Activated T-cell treated with anti-CD3 and anti-CD28 coated beads, Interleukin-2, amount 50 U/mL, for 4 hours (primary cell): ENCODE measurements at places on chromosomes 5 and 9.

DNA sequence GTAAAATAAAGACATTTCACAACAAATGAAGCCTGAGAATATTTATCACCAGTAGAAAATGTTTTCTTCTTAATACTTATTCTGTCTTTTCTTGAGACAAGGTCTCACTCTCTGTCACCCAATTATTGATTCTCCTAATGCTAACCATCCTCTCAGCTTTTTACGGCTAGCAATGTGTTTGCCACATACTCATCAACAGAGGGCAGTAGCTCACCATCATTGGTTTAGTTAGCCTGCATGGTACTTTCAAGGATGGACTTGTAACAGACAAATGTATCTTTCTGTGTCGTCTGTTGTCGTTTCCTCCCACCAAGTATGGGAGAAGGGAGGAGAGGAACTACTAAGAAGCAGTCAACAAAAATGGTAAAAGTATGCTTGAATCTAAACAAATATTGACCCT is 5.9 kb upstream of the ACO1 start:
- DNase-seq: peak; percentile 11

GRCh38 chr5:93611976-93612854 is 29.2 kb downstream of the NR2F1 start:
- DNase-seq: no peak

DNA sequence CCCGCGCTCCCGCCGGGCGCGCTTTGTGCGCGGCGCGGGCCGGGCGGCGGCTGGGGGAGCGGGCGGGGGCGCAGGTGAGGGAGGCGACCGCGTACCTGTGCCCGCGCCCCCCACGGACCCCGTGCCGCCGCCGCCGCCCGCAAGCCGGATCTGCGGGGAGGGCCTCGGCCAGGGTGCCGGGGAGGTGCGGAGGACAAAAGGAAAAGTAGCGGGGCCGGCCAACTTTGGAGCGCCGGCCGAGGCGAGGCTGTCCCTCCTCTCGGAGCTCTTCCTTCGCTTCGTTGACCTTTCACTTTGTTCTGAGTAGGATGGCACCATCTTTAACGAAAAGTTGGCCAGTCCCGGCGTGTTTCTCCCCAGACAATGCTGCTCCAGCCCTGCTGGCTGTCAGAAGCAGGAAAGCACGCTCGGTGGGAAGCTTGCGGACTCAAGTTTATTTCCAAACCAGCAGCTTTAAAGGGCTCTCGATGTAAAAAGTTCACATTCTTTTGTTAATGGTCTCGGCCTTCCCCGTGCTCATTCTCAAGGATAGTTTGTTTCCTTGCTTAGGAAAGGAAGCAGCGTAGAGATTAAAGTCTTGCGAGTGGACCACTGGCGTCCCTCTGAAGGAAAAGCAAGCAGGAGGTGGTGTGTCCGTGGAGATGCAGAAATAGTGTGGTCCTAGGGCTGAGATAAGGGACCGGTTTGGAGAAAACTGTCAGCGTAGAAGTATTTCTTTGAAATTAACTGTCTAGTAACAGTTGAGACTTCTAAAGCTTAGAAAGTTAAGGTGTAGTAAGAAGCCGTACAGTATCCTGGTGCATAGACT is 639 bp downstream of the EHMT1 start:
- no peak for DNase-seq

DNA sequence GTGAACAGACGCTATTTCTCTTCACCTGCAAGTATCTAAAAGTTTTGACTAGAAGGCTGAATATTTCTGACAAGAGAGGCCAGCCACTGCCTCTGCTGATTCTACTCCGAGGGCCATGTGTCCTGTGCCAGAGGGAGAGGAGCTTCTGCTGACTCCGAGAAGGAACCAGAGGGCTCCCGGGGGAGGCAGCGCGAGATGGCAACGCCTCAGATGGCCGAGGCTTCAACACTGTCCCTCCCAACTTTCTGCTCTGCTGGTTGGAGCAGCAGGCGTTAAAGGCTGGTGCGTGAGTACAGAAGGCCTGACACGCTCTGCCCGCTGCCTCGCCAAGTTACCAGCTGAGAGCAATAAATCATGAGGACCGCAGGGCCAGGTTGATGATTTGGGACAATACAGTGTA is 178.8 kb downstream of the GAPVD1 start:
- DNase-seq: no peak

DNA sequence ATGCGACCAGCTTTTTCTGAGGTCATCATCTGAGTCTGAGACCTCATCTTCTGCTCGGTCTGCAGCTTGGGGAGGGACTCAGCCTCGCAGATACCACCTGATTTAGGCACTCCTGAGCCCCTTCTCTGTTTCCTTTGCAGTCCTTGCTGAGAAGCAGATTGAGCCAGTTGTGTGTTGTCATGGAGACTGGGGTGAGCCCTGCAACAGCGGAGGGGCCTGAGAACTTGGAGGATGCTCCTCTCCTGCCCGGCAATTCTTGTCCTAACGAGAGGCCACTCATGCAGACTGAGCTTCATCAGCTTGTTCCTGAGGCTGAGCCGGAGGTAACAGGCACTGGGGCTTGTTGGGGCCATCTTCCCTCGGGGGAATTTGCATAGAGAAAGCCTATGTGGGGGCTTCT is 19.2 kb downstream of the TEX53 start:
- DNase-seq: no peak

- no peak for DNase-seq
Observed at GRCh38 chr5:111720333-111720890, 36.6 kb downstream of the NREP start.

DNA sequence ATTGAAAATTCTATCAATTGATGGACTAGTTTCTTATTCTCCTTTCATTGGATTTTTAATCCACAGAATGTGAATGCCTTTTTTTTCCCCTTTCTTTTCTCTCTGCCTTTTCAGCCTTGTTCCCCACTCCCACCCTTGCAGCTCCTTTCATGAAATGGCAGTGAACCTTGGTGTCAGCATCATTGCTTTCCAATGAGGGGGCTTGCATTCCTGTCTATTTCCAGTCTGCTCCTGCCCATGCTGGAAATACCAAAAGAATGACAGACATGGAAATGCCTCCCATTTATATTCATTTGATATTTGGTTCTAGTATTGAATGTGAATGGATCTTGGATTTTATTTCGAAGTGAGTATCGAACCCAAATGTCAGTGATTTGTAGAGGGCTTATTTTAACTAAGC is 162.7 kb upstream of the SGCD start:
- no peak for DNase-seq

DNA sequence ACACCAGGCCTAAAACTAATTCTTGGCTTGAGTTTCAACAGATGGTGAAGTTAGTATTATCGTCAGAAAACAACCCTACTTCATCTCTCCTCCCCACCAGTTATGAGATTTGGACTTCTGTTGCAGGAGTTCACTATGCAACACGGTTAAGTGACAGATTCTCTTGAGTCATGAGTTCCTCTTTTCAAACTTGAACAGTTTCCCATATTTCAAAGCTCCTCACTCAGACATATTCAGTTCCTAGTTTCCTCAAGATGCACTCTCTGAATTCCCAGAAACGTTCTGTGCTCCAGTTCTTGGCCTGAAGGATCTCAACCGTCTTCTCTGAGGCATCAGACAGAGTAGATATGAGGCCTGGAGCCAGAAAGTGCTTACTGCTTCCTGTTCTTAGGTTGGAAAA is 7.3 kb upstream of the PTGER4 start:
- DNase-seq: no peak

- peak; percentile 49 for DNase-seq
Observed at GRCh38 chr5:1105350-1106265, 6.3 kb downstream of the SLC12A7 start.

DNA sequence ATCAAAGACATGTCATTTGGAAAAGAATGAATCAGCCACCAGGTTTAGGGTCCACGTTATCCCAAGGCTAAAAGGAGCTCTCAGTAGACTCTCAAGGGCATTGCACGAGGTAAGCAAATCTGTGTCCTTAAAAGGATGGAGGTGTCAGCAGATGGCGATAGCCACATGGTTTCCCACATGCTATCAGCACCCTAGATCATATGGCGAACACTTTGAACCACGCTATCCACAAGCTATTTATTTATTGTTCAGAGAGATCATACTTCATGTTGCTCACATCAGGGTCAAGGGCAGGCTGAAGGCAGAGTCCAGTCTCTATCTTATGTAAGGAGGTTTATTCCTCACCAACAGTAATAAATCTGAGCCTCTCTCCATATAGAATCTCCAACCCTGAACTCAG is 43.7 kb downstream of the CDH6 start:
- DNase-seq: no peak

- no peak for DNase-seq
Observed at GRCh38 chr5:132008163-132008473, 3.3 kb downstream of the ACSL6 start.

DNA sequence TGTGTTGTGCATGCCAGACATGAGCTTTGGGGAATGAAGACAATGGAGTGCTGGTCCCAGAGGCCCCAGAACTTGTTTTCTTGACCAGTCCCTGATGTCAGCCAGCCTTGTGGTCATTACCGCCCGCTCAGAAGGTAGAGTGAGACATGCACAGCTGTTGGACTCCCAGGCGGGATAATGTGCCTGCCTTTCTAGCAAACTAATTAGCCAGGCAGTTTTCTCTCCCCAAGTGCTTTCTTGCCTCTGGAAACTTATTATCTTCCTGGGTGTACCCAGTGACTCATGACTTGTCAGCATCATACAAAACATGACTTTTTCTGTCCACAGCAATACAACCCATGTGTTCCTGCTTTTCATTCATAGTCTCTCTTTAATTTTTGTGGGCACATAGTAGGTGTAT is 131.1 kb downstream of the RMI1 start:
- DNase-seq: no peak

DNA sequence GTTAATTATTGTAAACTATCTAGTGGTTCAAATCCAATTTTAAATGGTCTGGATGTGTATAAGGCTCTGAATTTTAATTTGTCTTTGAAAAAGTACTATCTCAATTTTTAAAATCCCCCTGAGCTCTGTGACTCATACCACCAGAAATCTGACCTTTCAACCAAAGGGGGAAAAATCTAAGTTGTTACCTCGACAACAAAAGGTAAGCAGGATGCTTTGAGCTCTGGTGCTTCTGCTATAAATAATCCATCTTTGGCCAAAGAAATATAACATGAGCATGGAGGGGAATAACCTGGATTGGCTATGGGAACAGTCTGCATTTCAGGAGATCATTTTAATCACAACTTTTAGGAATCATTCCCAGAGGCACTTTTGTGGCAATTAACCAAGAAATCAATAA is 76.3 kb upstream of the PCSK1 start:
- DNase-seq: no peak

DNA sequence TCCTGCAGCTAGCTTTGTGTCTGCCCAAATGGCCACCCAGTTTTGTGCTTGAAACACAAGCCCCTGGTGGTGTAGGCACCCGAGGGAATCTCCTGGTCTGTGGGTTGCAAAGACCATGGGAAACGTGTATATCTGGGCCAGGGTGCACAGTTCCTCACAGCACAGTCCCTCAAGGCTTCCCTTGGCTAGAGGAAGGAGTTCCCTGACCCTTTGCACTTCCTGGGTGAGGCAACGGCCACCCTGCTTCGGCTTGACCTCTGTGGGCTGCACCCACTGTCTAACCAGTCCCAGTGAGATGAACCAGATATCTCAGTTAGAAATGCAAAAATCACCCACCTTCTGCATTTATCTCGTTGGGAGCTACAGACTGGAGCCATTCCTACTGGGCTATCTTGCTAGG is 865.0 kb upstream of the ACO1 start:
- no peak for DNase-seq

- no peak for DNase-seq
Observed at GRCh38 chr9:76405340-76405739, 11.1 kb upstream of the RFK start.

- DNase-seq: no peak
Observed at GRCh38 chr9:116334546-116335150, 181.1 kb downstream of the PAPPA start.

- no peak for DNase-seq
Observed at GRCh38 chr5:53170746-53171349, 61.3 kb upstream of the MOCS2 start.

GRCh38 chr5:2674456-2674855 is 77.0 kb downstream of the IRX2 start:
- DNase-seq: no peak

GRCh38 chr5:75265731-75266130 is 29.1 kb upstream of the ANKRD31 start:
- no peak for DNase-seq

- no peak for DNase-seq
Observed at GRCh38 chr5:142017832-142018427, 5.1 kb upstream of the GNPDA1 start.

DNA sequence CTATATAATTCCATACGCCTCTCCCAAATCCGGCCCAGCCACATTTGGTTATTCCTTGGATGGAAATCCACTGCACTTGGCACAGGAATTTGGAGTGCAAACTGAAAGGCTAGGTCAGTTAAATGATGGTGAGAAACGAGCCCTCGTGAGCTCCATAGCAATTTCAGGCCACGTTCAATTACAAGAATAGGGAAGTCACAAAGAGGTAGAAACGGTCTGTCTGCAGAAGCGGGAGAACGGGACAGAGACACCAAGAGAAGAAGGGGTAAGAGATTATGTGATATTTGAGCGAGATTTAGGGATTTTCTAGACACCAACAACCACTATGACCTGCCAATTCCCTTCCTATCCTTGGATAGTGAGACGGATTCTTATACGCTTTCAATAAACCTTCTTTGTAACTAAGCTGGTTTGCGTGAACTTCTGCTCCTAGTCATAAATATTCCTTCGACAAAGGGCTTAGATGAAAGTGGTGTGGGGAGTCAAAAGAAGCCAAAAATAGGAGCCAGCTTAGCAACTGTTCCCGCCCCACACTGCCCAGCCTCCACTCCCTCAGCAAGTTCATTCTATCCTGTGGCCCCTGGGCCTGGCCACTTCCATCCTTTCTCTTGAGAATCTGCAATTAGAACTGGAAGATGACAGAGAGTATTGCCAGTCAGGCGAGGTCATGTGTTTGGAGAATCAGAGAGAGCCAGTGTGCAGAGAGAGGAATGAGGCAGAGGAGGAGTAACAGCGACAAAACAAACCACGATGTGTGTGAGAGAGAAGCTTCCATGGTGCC is 118.4 kb downstream of the ZNF608 start:
- DNase-seq: no peak

- DNase-seq: no peak
Observed at GRCh38 chr5:150338546-150338945, 19.0 kb upstream of the TCOF1 start.

DNA sequence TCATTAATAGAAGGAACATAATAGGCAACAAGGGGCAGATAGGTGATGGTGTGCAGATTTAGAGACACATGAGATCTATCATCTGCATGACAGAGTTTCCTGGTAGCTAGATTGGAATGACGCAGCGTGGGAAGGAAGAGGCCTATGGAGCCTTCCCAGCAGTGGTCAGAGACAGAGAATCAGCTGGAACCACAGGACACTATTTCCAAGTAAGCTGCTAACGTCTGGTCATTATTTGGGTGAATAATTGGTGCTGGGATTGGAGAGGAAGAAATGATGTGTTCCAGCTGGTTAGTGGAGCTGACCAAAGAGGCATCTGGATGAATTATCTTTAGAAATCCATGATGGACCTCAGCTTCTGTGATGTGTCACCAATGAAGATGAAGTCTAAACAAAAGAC is 91.2 kb upstream of the PRR16 start:
- no peak for DNase-seq

- no peak for DNase-seq
Observed at GRCh38 chr9:89044104-89044503, 52.8 kb downstream of the S1PR3 start.

- DNase-seq: no peak
Observed at GRCh38 chr5:126720369-126720768, 56.6 kb upstream of the LMNB1 start.
